ENCODE measurements at places on chromosomes 7 and 10.
A peak's percentile ranks its signal among the peaks of the same experiment; 100 is the strongest.

- ATAC-seq = no peak
Measured at GRCh38 chr10:78458983-78459638, 425.4 kb downstream of the RPS24 start.

DNA sequence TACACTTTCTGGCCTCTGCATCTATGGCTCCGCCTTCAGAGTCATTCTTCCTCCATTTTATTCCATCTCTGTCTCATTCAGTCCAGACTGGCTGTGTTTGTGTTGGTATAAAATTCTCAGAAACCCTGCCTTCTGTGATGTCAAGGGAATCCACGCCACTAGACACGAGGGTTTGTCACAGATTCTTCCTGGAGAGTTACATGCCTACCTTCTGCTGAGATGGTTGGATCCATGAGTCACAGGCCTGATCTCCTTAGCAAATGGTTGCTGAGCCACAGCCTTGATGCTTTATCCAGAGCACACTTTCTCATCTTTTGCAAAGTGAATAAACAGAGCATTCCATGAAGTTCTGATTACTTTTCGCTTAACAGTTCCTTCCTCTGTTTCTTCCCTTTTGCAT lies 35.9 kb upstream of the TSPAN33 start:
- ATAC-seq = no peak

DNA sequence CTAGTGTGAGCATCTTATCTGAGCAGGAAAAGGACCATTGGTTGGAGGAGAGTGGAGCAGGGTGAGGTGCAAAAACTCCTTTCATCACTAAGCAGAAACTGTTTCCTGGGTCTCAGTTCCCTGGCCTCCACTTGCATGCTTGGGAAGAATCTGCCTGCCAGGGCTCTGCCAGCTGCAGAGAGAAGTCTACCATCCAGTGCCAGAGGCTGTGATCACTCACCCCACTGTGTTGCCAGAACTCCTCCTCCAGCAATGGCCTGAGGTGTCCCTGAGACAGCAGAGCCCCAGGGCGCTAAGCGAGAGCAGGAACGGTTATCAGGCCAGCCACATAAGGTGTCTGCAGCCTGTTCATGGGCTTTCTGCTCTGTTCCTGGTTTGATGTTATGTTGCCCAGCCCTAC lies 991.4 kb downstream of the CCSER2 start:
- ATAC-seq = peak; percentile 26

DNA sequence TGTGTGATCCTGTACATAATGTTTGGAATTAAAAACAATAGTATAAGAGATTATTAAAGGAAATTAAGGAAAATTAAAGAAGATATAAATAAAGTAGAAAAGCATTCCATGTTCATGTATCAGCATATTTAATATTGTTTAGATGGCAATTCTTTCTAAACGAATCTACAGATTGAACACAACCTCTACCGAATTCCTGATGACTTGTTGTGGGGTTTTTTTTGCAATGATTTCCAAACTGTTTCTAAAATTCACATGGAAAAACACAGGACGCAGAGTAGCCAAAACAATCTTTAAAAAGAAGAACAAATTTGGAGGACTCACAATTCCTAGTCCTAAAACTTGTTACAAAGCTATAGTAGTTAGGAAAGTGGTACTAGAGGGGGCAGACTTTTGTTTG lies 573.4 kb upstream of the IGFBP3 start:
- ATAC-seq = no peak

DNA sequence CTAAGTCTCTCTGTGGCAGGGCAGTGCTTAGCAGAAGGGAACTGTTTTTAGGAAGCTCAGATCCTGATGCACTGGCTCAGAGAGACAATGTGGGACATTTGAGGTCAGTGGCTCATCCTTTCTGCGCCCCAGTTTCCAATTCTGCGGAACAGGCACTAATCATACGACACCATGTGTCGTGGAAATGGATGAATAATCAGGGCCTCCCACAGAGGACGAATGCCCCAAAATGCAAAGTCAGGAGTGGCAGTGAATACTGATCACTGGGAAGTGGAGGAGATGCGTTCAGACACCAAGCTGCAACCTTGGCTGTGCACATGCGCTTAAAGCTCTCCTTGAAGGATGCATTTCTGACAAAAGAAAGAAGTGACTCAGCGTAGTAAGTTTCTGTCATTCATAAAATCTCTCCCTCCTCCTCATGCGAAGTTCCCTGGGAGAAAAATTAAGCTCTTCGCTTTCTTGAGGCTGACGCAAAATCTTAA lies 21.9 kb upstream of the ECHDC3 start:
- peak; percentile 65 for ATAC-seq

DNA sequence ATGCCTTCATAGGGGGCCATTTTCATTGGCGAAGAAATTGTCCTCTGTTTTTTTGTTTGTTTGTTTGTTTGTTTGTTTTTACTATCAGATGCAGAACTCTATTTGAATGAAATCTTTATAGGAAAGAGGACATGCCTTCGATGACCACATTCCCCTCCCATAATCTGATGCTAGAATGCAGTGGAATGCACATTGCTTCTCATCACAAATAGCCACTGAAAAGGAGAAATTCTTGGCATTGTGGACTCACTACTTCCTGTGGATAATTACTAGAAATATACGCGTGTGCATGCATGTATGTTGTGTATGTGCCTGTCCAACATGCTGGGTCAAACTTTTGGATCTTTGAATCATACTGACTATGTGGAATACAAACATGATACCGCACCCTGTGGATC lies 70.5 kb upstream of the SFMBT2 start:
- ATAC-seq = no peak

GRCh38 chr10:79084012-79084971 lies 15.5 kb downstream of the ZMIZ1 start:
- peak; percentile 2 for ATAC-seq

- no peak for ATAC-seq
Measured at GRCh38 chr7:142024547-142024946, 28.9 kb downstream of the MGAM start.

DNA sequence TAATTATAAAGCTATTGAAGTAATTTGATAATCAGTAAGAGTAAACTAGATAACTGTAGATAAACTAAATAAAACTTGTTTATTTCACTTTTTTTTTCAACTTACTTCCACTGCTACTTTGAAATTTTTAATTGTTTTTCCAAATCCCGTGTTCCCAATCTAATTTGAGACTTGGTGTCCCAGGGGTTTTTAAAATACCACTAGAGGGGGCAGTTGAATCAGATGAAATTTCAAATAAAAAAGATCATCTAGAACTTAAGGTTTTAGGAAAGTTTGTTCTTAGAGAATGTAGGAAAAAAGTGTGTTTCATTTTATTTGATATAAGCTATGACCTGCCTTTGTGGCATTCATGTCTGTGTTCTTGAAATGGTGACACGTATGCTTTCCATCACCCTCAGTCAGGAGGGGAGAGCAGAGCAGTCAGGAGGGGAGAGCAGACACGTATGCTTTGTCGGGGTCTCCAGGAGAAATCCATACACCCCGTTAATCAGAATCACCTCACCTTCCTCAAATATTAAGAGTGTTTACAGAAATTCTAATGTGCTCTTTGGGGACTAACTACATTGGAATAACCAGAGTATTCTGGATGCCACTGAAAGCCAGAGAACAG lies 49.9 kb downstream of the C10orf67 start:
- no peak for ATAC-seq

- ATAC-seq = no peak
Measured at GRCh38 chr7:151383638-151384351, 26.0 kb downstream of the WDR86 start.

DNA sequence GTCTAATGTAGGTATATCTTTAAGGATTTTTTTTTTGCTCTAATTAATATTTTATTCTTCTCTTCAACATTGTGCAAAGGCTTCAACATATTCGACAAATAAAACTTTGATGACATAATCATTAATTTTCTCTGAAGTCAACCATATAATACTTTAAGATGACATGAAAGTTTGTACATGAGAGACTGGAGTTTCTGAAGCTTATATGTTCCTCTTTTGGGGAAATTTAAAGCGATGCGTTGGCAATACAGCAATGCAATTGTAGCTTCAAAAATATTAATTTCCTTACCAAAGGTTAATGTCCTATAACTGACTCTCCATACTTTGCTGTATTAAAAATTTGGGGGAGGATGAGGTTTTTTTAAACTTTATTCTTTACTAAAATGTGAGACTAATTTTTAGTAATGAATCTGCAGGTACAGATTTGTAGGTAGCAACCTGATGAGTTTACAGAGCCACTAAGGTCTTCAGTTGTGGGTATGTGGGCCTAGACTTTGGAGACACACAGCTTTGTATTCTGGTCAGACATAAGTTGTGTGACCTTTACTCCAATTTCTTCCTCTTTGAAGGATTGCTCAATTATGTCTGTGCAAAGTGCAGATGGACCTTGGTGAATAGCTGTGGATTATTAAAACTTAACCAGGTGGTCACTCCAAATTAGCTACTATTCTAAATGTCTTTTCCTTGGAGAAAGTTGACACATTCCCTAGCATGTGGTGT lies 18.0 kb upstream of the LIPA start:
- ATAC-seq = no peak

- ATAC-seq = peak; percentile 82
Measured at GRCh38 chr10:27240212-27241009, at the start of gene ACBD5. TSS of gene ACBD5 (minus strand) at chr10:27240797. CDS start at chr10:27240688, 109 bp downstream.

GRCh38 chr7:135980012-135980551 lies 2.9 kb upstream of the MTPN start:
- ATAC-seq = no peak

- no peak for ATAC-seq
Measured at GRCh38 chr10:86163522-86164173, 202.9 kb downstream of the GRID1 start.

DNA sequence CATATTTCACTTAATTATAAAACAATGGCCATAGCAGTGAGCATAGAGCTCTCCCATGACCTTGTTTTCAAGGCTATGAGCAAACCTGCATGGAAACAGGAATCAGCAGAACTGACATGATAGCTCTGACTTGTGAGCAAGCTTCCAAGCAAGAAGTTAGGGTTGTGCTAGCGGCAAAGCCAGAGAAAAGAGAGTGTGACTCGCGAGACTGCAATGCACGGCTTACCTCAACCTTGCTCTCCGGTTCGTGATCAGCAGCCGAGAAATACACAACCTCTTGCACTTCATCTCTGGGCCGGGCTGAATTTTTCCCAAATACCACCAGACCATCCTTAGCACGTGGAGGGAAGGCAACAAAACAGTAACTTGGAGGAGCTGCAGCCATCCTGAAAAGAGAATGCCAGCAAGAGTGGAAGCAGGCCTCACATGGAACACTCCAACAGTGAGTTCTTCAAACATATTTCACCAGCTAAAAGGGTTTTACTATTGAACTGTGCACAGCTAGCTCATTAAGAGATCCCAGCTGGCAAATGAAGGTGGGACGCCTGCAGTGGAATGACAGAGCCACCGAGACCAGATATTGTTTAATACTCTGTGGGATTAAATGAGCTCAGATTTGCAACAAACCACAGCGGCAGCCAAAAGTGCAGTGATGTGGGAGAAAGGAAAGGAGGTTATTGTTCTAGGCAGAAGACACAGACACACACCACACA lies 20.8 kb downstream of the SCRN1 start:
- ATAC-seq = no peak

All from stimulated activated memory B cell treated with anti-CD40 and anti-IgM and Interleukin-4, amounts not matched to agents 10 μg/mL and 1 μg/mL and 100 μg/mL, for 72 hours (primary cell).